Stimulated activated CD4-positive, alpha-beta T cell treated with anti-CD3 and anti-CD28 coated beads, TNF-alpha, amount 100 ng/mL, for 24 hours (primary cell): ENCODE measurements at places on chromosomes 4 and X.

GRCh38 chr4:120005527-120005926 lies 61.1 kb downstream of the MAD2L1 start:
- no peak for DNase-seq

DNA sequence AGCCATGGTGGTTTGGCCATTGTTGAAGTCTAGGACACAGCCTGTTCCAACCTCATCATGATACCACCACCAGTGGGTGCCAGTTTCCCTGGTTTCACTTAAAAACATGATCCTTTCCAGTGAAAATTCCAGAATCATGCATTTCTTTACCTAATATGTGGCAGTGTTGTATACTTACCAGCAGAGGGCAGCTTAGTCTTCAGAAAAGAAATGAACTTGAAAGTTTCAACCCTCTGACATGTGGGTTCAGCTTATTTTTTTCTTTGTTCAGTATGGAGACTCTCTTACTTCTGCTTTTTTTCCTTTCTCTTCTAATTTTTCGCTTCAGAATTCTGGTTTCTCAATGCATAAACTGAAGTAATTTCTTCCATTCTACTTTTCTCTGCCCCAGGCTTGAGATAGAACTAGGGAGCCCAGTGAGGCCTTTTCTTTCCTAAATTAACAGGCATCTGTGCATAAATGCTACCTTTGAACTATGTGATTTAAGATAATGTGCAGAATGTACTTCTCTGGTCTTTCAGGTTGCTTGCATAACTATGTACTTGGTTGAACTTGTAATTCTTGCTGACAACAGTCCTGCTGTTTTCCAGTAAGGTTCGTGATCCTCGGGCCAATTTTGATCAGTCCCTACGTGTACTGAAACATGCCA lies 10.7 kb downstream of the LIAS start:
- no peak for DNase-seq

- DNase-seq: no peak
Observed at GRCh38 chr4:123346330-123346940, 50.2 kb upstream of the SPRY1 start.

DNA sequence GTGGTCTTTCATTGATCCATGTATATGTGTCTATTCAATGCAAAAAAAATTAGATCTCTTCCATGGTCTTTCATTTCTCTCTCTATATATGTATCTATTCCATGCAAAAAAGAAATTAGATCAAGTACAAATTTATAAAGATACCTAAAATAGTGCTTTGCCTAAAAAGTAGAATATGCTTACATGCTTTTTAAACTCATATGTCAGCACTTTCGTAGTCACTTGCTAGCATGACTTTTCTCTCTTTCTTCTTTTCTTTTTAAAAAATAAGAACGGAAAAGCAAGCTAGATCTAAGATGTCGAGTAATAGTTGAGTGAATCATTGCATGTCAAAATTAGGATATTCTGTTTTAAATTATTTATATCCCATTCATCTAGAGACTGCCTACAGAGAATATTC lies 50.9 kb downstream of the PKD2 start:
- DNase-seq: no peak

DNA sequence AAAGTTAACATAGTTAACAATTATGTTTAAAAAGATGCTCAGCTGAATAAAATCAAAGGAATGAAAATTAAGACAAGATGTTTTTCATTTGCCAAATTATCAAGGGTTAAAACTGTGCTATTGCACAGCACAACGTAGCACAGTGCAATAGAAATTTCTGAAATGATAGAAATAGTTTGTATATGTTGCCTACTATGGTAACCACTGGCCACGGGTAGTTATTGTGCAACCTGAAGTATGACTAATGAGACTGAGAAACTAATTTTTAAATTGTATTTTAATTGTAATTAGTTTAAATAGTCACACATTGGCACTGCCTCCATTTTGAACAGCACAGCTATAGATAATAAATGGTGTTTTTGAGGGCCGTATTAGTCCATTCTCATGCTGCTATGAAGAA lies 343.1 kb upstream of the FAM241A start:
- DNase-seq: no peak

DNA sequence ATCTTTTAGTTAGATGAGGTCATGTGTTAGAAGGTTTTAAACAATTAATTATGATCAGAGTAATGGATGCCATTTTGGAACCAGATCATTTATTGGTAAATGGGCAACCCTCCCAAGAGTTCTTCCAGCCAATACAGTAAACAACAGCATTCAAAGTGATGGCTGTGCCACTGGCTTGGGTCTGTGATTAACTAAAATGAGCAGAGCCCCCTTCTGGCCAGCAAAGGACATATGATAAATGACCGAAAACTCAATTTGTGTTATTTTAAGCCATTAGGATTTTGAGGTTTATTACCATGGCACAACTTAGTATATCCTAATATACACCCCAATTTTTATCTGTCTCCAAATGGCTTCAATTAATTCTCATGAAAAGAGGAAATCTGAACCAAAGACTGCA lies 90.8 kb upstream of the NPFFR2 start:
- no peak for DNase-seq

DNA sequence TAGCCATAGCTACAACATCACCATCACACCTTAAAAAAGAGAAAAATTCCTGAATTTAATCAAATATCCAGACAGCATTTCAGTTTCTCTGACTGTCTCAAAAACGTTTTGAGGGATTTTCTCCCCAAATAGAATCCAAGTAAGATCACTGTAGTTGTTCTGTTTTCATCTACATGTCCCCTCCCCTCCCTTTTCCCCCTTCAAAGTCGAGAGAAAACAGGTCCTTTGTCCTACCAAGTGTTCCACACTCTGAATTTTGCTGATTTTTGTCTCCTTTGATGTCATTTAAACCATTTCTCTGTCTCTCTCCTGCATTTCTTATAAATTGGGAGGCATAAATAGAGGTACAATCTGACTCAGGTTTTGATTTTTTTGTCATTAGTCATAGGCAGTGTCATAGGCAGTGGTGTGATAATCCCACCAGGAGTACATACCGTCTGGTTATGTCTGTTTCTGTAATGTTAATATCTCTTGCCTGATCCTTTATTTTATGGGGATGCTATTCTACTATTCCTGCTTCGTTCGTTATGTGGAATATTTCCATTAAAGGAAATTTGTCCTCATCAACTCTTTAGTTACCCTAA lies 348.6 kb downstream of the PTTG2 start:
- DNase-seq: no peak

DNA sequence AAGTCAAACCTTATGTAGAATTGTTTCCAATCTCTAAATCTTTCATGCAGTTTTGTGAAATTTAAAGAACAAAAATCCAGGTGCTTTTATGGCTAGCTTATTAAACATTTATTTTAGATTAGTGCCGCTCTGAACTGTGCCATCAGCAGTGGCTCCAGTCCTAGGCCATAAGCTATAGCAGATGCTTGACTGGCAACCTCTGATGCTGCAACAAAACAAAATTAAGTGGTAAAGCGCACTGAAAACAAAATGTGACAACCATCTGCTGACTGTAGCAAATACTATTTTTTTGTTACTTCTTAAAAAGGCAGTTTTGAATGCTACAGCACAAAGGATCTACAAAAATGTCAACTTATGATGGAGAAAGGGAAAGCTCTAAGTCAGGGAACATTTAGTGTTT lies 237.4 kb downstream of the DCLK2 start:
- DNase-seq: no peak
